ENCODE measurements at places on chromosomes 7 and 10.
A peak's percentile ranks its signal among the peaks of the same experiment; 100 is the strongest.

- DNase-seq, result peak; percentile 74
These were observed at the start of gene RP9 for GRCh38 chr7:33109005-33109757. TSS of gene RP9 (minus strand) at chr7:33109404. CDS start at chr7:33109372, 32 bp downstream.

DNA sequence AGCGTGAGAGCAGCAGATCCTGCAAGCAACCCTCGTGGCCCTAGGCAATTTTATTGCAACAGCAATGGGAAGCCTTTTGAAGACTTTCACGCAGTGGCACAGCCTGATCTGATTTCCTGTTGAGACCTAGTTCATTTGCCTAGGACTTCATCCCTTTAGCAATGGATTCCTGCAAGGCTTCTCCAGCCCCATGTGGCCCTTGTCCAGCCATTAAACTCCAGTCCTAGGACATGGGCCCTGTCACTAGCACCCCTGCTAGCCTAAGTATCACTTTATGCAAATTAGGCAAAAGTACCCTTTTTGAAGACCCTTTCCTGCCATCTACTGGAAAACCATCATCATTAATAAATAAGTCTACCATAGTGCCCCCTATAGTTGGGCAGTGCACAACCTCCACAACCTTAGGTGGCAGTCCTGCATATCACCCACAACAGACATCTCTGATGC, 379.4 kb downstream of the GALNT17 start:
- no peak for DNase-seq

DNA sequence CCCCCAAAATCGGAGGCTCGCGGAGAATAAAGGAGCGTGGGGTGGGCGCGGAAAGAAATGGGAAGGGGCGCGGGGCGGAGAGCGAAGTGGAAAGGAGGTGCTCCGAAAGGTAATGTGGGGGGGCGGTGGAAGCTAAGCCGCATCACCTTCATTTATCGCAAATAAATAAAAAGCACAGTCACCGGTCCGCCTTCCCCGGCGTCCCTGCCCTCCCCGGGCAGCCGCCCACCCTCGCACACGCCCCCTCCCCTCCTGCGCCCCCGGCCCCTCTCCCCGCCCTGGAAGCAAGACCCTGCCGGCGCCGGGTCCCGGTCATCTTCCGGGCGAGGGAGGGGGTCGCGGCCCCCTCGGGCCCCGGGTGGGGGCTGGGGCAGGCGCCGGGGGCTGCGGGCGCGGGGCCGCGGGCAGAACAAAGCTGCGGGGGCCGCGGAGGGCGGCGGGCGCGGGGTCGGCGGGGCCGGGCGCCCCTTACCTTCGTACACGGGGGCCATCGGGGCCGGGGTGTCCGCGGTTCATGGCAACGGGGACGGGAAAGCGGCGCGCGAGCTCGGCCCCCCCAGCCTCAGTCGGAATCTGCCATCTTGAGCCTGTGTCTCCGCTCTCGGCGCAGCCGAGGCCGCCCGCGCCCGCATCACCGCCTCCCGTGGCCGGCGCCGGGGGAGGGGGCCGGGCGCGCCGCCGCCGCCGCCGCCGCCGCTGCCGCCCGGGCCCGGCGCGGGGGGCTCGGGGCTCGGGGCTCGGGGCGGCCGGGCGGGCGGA, 486 bp downstream of the HIPK2 start:
- DNase-seq, result no peak

DNA sequence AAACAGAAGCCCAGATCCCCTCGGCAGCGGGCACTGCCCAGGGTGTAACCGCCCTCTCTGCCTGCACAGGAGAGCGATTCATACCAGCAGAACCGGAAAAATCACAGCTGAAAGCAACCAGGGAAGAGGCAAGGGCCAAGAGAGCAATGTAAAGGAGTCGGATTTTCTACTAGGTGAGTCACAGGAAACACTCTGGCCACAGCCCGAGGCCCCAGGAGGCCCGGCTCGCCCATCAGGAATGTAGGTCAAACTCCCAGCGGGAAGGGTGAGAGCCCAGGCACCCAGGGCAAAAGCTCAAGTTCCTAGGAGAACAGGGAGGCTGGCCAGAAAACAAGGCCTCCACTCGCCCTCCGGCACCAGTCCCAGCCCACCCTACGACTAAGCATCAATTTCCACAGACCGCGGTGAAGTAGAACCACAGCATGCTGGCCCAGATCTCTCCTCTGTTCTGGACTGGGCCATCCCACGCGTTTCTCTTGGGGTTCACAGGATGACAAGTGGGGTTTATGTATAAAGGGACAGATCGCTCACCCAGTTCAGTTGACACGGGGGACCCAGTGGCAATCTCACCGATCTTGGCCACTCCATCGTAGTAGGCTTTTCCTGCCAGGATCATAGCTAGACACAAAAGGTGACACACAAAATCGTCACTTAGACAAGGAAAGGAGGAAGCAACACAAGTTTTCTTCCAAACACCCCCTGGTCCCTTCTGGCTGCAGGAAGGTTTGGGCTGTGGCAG, 46.2 kb downstream of the BAIAP2L1 start:
- DNase-seq, result no peak

- no peak for DNase-seq
These were observed 80.9 kb downstream of the AASS start for GRCh38 chr7:122063146-122063545.
